ENCODE measurements at places on chromosomes 16 and 17.

DNA sequence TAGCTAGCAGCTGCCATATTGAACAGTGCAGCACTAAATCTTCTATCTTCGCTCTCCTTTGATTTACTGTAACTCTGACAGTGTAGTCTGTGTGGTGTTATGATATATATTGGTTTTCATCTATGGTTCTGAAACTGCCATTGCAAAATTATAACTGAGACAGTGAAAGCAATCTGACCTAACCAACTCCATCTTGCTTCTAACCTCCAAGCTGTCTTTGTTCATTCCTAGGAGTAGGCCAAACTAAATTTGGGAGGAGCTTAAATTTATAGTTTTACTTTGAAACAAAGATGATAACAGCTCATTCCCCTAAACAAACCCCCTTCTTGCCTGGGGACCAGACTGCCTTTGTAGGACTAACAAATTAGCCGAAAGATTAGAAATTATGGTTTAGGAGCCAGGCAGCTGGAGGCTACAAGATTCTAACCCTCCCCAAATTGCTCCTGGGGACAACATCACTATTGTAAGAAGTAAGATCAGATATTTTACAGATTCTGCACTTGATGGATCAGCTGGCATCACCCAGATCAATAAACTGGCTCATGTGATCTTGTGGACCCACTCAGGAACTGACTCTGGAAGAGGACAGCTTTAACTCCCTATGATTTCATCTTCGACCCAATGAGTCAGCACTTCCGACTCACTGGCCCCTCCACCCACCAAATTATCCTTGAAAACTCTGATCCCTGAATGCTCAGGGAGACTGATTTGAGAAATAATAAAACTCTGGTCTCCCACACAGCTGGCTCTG, 47.0 kb upstream of the FBXO47 start:
- no peak for DNase-seq

DNA sequence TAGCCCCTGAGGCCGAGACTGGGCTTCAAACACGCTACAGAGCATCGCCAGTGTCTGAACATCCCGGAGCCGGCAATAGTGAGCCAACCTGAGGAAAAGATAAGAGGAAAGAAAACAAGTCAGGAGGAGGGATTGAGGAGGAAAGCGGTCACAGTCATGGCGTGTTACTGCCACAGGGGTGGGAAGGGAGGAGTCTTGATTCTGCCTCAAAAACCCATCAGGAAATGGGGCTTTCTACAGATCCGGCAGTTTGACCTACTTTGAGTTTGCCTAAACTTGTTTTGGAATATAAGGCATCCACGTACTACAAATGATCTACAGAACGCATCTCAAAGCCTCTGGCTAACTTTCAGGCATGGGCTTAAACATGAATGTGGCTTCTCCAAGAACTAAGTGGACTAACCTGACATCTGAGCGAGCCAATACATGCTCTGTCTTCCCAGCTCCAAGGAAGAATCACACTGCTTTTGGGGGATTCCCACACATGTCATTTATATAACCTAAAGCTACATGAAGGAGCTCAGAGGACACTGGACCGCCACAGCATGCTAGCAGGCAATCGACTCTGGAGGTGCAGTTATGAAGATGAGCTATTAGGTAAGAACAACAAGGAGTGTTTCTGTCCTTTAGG, 96.6 kb downstream of the WDR59 start:
- DNase-seq: no peak

GRCh38 chr17:78821961-78822360, 18.7 kb downstream of the USP36 start:
- DNase-seq: no peak

- no peak for DNase-seq
Measured at GRCh38 chr17:30472238-30472890, 4.8 kb upstream of the GOSR1 start.

DNA sequence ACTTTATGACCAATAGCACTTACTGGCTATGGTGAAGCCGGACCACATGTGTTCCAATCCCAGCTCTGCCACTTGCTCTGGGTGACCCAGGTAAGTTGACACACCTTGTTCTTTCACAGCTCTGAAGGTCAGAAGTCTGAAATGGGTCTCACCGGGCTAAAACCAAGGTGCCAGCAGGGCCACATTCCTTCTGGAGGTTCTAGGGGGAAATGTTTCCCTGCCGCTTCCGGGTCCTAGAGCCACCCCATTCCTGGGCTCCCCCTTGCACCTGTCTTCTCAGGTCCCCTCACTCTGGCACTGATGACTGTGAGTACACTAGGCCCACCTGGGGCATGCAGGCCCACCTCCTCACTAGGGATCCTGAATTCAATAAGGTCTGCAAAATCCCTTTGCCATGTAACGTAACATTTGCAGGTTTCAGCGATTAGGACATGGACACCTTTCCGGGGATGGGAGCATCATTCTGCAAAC, 11.4 kb downstream of the USP7 start:
- DNase-seq: no peak

- DNase-seq: no peak
Measured at GRCh38 chr16:55568207-55568606, 1.7 kb downstream of the CAPNS2 start.

- DNase-seq: no peak
Measured at GRCh38 chr17:47733674-47734410, 806 bp downstream of the TBX21 start.

DNA sequence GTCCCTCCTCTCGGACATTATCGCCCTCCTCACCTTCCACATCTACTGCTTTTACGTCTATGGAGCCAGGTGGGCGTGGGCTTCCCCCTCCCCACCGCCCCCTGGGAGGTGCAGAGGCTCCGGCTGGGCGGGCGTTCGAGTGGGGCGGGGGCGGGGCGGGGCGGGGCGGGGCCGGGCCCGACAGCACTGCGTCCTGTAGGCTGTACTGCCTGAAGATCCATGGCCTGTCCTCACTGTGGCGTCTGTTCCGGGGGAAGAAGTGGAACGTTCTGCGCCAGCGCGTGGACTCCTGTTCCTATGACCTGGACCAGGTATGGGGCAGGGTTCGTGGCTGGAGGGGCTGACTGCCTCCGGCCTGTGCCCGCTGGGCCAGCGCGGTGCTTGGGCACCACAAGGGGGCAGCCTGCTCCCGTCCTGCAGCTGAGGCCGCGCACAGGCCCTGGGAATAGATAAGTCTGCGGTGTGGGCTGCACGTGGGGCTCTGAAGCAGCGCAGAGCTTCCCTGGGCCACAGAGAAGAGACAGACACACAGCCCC, 9.2 kb downstream of the PIGQ start:
- peak; percentile 75 for DNase-seq

DNA sequence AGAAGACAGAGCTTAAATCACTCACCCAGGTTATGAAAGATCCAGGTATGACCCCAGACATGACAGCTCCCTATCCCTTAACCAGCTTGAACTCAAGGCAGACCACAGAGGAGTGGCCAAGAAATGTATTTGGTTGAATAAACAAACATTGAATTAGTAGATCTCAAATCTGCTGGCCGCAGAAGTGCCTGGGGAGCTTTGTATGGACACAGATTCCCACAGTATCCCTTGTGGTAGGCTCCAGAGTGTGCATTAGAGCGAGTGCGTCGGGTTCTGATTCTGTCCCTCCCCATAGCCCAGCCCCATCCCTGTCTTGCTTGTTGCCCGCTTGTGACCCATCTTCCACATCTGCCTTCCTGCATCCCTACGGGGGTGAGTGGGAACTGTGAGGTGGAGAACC, 118.8 kb upstream of the FOXF1 start:
- DNase-seq: no peak

GRCh38 chr16:24723663-24724062, 5.8 kb upstream of the TNRC6A start:
- DNase-seq: no peak

- no peak for DNase-seq
Measured at GRCh38 chr16:62408760-62409159, 372.5 kb upstream of the CDH8 start.

All from CD4-positive, alpha-beta T cell treated with Interferon alpha-2 for 1 hour (primary cell).